Ammon's horn (tissue), 1 donor: ENCODE measurements at places on chromosomes 16 and 17.
A peak's percentile ranks its signal among the peaks of the same experiment; 100 is the strongest.

DNA sequence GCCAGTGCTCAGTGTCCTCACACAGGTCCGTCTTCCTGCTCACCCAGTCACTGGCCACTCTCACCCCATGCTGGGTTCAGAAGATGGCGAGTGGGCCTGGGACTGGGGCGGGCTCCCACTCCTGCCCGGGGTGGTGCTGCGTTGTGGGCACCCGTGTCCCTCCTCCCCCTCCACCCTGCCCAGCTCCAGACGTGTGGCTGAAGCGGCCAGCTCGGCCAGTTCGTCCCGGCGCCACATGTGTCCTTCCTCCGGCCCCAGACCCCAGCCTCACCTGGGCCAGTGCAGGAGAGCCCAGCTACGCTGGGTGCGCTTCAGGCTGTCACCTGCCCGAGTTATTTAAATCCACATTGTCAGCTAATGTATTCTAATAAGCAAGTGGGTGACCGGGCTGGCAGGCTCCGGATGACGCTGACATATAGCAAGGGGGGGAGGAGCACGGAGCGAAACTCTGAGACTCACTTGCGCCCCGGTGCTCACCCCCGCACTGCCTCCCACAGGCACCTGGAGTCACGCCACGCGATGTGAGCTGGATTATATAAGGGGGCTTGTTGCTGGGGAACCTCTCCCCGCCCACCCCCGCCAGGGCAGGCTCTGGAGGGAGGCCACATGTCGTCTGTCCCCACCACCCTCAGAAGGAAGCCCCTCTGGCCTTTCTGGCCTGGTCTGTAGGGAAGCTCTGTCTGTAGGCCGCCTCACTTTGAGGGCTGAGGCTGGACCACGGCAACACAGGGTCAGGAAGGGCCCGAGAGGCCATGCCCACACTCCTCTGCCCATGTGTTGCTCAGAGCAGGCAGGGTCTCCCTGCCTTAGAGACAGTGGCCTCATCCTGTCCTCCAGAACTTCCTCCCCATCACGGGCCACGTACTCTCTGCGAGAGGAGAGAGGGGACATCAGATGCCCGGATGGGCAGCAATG lies 7.1 kb upstream of the BAIAP2 start:
- DNase-seq, result no peak

GRCh38 chr16:86734543-86735460 lies 156.5 kb downstream of the FOXL1 start:
- no peak for DNase-seq

- no peak for DNase-seq
Observed at GRCh38 chr17:63961355-63962212, 11.1 kb downstream of the SCN4A start.

GRCh38 chr17:65039336-65039988 lies 17.1 kb downstream of the GNA13 start:
- DNase-seq, result no peak

GRCh38 chr17:1561420-1562175 lies 994 bp downstream of the PITPNA start:
- no peak for DNase-seq

GRCh38 chr16:1963806-1964505 lies 670 bp downstream of the RPS2 start:
- DNase-seq, result no peak

DNA sequence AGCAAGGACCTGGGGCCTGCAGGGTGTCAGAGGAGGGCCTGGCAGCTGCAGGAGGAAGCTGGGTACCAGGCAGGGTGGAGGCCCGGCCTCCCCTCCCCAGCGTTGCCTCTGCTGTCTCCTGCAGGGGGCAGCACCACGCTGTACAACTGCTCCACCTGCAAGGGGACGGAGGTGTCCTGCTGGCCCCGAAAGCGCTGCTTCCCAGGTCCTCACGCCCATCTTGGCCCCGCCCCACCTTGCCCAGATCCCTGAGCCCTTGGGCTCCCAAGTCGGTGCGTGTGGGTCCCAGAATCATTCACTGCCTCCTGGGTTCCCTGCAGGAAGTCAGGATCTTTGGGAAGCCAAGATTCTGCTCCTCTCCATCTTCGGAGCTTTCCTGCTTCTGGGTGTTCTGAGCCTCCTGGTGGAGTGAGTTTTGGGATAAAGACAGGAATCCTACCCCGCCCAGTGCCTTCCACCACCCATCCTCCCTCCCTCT lies 1.2 kb downstream of the TMEM95 start:
- DNase-seq, result peak; percentile 80

GRCh38 chr17:15918661-15919259 lies 26.2 kb upstream of the ADORA2B start:
- no peak for DNase-seq

- no peak for DNase-seq
Observed at GRCh38 chr17:64223931-64224629, 39.0 kb downstream of the TEX2 start.

DNA sequence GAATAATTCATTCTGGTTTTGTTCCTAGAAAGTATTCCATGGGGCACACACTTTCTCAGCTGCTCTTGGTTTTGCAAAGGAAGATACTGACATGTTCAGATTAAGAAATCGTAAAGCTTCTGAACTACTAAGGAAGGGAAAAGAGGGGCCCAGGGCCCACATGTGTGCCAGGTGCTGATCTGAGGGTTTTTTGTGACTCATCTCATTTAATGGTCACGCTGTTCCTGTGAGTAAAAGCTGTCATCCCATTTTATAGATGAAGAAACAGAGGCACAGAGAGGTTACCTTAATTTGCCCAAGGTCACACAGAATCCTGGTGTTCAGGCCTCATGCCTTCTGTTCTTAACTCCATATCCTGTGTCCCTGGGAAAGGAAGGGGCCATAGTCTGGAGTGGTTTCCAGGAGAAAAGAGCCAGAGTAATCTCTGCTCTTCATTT lies 113.2 kb downstream of the MSI2 start:
- DNase-seq, result no peak

DNA sequence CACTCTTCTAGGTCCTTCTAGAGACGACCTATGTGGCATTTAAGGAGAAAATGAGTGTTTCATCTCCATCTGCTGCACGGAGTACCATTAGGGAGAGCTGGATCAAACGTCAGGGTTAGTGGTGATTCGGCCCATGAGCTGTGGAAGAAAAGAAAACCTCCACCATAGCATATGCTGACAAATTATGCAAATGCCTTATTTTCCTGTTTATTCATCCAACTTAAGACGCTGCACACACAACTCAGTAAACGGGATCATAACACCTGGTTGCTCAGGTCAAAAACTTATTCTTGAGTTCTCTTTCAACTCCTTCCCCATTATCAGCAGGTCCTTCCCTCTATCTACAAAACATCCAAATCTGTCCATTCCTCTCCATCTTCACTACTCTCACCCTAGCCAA lies 1.3 kb upstream of the MOSMO start:
- no peak for DNase-seq

GRCh38 chr17:8287651-8288335 lies 677 bp upstream of the RANGRF start:
- no peak for DNase-seq

DNA sequence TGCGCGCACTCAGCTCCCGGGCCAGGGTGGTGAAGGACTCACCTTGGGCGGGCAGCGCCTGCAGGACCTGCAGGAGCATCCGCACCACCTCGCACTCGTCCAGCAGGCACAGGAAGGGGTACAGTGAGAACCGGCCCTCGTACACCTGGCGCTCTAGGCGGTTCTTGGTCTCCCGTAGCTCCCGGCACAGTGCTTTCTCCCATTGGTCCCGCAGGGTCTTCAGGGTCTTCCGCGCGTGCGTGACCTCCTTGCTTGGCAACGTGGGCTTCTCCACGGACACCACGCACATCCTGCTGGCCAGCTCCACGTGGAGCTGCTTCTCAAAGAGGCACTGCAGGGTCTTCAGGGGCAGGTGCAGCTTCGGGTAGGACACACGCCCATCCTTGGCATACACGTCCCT lies 74.1 kb upstream of the MED13 start:
- DNase-seq, result no peak

GRCh38 chr16:50275428-50276325 lies 9.3 kb downstream of the ADCY7 start:
- DNase-seq, result no peak
